Stimulated activated CD4-positive, alpha-beta T cell treated with anti-CD3 and anti-CD28 coated beads, Interleukin-1b, Interleukin-23, amount 100 ng/mL, for 1 hour (primary cell): ENCODE measurements at places on chromosomes 4 and X.

- no peak for DNase-seq
These were observed 19.6 kb upstream of the FAM156A start for GRCh38 chrX:52977953-52978352.

DNA sequence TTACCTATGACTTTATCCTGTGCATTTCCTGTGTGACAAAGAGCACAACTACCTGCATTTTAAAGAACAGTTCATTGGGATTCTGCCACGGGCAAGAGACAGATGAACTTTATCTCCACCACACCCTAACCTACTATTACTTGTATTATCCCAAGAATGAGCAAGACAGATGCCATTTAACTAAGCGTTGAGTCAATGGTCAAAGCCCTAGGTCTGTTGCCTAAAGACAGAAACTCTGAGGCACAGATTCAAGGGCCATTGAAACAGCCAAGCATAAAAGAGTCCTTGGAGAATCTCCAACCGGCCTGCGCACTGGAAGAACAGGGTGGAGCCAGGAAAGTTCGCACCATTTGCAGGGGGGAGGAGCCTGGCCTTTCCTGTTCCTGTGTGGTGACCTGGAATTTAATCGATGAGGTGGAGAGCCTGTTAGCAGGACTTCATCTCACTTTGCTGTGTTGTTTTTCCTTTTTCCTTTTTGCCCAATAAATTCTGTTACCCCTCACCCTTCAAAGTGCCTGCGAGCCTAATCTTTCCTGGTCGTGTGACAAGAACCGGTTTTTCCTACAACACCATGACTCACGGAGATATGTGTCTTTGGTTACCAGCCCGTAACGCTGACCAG is 146.4 kb upstream of the DIAPH2 start:
- DNase-seq = no peak

DNA sequence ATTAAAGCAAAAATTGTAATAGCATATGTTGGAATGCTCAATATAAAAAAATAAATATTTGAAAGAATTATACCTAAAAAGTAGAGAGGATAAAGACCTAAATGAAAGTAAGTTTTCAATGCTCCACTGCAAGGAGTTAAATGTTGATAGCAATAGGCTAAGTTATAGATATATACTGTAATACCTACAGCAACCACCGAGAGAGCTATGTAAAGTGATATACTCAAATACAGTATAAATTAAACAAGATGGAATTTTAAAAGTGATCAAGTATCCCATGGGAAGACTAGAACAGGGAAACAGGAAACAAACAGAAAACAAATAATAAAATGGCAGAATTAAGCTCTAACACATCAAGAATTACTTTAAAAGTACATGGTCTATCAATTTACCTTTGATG is 73.9 kb downstream of the CASP3 start:
- no peak for DNase-seq

GRCh38 chr4:94491322-94491721 is 39.6 kb downstream of the PDLIM5 start:
- DNase-seq = no peak

DNA sequence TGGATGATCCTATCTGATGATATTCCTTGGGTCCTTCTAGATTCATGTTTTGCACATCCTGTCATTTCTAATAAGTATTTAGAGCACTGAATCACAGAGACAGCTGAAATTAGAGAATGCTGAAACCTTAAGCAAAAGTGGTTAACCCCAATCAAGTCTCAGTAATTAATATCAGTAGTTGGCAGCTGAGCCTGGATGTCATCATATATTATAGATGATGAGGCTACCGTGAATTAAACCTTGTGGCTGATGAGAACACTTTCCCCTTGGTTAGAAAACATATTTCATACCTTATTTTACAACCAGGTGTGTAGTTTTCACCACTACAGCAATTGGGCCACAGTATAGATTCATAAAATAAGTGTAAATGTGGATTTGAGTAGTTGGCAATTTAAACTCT is 499.0 kb downstream of the PDGFC start:
- no peak for DNase-seq

DNA sequence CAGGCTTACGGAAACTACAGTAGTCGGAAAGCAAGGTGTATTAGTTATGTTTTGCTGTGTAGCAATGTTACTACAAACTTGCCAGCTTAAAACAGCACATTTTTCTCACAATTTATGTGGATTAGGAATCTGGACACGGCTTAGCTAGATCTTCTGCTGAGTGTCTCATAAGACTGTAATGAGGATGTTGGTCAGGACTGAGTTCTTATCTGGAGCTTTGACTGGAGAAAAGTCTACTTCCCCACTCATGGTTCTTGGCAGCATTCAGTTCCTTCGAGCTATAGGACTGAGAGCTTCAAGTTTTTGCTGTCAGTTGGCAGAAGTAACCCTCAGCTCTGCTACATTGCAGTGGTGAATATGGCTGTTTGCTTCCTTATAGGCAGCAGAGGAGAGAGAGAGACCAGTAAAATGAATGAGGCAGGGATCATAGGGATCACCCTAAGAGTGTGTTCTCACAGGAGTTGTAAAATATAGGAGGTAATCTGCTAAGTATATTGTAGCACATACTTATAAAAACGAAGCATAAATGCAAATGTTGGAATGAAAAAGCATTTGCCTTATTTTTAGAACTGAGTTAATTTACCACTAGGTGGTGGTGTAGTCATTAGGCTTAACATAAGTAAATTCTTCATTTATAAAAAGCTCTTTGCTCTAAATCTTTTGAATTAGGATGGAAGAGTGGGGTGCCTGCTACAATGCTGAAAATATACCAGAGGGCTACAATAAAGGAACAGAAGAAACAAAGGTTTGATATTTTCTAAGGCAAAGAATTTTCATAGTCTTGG is 38.6 kb downstream of the ALG13 start:
- DNase-seq = no peak

- DNase-seq = no peak
These were observed 25.7 kb downstream of the ARL9 start for GRCh38 chr4:56531149-56531770.

DNA sequence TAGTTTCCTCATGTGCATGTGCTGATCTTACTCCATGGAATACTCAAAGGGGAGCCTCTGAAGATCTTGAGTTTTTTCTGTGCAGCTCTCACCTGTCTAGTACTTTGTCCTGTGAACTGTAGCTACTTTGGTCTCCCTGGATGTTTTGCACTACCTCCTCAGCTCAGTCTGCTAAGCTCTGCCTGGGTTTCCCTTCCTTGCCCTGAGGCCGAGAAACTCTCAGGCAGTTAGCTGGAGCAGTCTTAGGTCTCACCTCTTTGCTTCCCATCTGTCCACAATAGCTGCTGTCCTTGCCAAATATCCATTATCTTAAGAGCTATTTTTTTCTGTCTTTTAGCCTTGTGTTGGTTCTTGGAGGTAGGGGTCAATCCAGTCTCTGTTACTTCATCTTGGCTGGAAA is 11.6 kb downstream of the THAP6 start:
- DNase-seq = no peak

GRCh38 chrX:73562984-73563737 is at the start of gene CHIC1:
CHIC1 (plus strand) TSS chrX:73563197; CDS start chrX:73563285, 88 bp downstream.
- DNase-seq = peak; percentile 24

DNA sequence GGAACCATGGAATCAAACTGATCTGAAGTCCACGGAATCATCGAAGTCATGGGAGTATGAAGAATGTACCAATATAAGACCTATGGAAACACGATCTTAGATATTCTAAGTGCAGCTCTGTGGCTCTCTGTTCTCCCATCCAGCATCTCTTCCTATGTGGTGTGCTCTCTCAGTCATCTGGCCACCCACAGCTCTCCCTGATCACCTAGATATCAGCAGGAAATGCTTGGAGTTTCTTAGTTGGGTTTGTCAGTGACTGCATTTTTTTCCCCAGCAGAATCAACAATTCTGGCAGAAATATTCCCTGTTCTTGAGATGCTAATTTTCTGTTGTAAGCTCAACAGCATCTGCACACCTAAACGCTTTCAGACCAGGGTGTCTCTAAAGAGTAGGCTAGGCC is 94.1 kb downstream of the GC start:
- DNase-seq = no peak

DNA sequence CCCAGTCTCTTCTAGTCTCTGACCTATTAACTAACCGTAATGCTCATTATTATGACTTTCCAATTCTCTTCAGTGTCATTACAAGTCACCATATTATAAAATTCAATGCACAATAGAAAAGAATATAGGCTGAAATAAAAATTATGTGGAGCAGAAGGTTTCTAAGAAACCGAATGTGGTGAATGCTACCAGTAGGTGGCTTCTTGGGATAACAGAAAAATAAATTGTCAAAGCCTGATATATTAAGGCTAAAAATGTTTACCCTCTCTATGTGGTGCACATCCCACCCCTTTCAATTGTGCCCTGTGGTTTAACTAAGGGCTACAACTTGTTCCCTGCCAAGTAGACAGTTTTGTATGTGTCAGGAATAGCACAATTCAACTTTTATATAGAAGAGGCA is 624.6 kb upstream of the TECRL start:
- DNase-seq = no peak

- DNase-seq = no peak
These were observed 56.7 kb downstream of the STOX2 start for GRCh38 chr4:183961795-183962194.

DNA sequence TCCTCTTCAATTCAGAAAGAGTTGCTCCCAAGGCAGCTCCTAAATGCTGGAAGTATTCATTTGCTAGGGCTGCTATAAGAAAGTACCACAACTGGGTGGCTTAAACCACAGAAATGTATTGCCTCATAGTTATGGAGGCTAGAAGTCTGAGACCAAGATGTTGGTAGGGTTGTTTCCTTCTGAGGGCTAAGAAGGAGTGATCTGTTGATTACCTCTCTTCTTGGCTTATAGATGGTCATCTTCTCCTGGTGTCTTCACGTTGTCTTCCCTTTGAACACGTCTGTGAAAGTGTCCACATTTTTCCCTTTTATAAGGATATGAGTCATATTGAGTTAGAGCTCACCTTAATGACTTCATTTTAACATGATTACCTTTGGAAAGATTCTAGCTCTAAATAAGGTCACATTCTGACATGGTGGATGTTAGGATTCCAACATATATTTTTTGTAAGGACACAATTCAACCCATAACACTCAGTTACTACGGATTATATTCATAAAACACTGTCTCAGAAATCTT is 266.3 kb downstream of the SPATA18 start:
- no peak for DNase-seq
